Ecto neural progenitor cell (in vitro differentiated cells): ENCODE measurements at places on chromosomes 4 and X.

- DNase-seq: no peak
Measured at GRCh38 chr4:107247738-107248137, 211.6 kb upstream of the DKK2 start.

DNA sequence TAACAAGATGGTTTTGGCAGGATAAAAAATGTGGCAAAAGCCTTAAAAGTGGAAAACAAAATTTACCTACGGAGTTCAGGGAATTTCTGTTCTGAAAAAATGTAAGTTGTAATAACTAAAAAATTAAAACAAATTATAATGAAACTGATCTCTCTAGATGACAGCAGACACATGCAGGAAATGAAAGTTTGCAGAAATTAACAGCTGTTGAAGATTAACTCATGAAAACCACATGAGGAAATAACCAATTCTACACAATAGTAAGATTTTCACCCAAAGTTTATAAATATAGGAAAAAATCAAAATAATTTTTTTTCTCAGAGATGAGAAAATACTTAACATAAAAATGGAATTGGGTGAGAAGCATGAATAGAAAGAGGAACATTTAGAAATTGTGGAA, 47.5 kb upstream of the UGT2B15 start:
- DNase-seq: no peak

- DNase-seq: no peak
Measured at GRCh38 chr4:24624381-24624780, 40.0 kb upstream of the DHX15 start.

DNA sequence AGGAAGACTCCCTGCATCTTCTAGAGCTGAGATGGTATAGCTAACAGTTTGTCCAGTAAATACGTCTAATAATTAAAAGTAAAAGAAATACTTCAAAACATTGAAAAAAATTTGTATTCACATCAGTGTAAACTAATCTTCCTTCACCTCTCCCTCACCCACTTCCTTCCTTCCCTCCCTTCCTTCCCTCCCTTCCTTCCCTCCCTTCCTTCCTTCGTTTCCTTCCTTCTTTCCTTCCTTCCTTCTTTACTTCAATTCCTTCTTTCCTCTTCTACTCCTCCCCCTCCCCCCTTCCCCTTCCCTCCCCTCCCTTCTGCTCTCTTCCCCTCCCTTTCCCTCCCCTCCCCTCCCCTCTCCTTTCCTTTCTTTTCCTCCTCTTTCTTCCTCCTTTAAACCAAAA, 103.7 kb downstream of the POU4F2 start:
- no peak for DNase-seq

- DNase-seq: no peak
Measured at GRCh38 chrX:6227935-6228334, 732 bp downstream of the NLGN4X start.

GRCh38 chrX:74132280-74132679, 171.7 kb upstream of the ZCCHC13 start:
- DNase-seq: no peak

GRCh38 chrX:153499876-153500275, 5.1 kb downstream of the BGN start:
- DNase-seq: no peak
